ENCODE measurements at places on chromosomes 1 and 21.

GRCh38 chr1:168504064-168504837 lies 39.5 kb downstream of the XCL2 start:
- DNase-seq = no peak

- DNase-seq = no peak
These were observed 398.8 kb downstream of the TGFB2 start for GRCh38 chr1:218743861-218744505.

DNA sequence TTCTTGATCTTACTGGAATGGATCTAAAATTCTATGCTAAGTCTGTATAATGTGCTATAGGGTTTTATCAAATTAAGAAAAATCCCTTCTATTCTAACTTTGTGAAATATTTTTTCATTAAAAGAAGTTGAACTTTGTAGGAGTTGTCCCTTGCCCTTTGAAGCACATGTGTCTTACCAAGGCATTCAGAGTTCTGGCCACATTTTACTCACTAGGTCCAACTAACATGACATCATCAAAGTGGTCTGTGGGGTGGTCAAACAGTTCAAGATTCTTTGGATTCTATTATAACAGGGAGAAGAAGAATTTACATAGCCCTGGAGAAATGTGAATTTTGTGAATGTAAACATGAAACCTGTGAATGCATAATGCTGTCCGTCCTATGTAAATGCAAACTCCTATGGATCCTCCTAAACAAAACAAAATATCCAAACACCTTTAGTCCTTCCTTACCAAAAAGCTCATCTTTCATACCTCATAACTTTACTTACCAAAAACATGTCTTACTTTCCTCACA lies 88.7 kb downstream of the EBNA1BP2 start:
- no peak for DNase-seq

DNA sequence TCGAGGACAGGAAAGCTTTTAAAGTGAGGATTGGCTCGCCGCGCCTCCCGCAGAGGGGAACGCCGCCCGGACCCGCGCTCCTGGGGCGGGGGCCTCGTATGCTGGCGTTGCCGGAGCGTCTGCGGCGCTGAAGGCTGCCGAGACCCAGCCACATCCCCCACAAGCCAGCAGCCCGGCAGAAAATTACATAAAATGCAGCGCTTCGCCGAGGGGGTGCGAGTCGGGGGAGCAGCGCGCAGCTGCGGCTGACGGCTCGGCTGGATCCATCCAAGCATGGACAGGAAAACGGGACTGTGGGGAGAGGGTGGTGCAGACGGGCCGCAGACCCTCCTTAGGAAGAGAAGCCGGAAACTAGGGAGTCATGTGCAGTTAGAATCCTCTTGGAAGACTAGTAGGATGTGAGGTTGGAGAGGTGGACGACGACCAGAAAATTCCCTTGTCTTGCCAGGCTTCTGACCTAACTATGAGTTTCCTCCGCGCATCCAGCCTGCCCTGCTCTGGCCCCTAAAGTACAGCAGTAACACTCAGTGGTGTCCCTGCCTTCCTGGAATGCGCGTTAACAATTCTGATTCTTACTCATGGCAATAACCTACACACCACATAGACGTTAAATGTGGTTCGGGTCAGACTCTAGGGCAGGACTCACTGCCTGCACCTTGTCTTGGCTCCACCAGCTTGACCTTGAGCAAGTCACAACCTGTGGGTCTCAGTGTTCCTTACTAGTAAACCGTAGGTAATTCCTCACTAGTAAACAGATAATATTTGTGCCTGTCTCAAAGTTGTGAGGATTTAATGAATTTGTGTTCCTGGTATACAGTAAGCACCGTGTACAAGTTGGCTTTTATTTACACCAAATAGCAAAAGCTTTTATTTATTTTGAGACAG lies 953 bp upstream of the BRWD1 start:
- DNase-seq = peak; percentile 31

GRCh38 chr1:204882479-204882878 lies 11.8 kb downstream of the NFASC start:
- no peak for DNase-seq

DNA sequence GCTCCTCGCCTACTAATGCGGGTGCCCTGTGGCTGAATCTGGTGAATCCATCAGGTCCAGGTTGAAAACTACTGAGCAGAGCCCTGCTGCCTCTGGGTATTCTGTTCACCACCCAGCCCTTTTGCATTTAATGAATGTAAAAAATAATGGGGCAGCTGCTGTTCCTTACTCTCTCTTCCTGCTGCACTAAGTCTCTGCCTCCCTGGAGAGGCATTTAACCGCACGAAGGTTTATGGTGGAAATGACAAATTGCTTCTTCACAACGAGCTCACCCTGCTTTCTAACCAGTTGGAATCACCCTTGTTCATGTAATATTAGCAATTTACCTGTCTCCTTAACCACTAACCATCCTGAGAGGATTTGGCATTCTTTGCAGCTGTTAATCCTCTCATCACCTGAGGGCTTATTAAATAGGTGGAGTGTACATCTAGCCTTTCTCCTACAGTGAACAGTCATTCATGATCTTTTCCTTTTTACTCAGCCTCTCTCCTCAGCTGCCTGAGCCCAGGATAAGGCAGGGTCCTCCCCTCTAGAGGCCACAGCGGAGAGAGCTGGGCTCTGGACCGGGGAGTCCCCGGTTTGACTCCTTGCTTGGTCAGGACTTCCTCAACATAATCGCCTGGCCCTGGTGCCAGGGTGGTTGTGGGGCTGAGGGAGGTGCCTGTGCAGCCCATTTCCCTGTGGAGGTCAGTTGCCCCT lies 97.6 kb downstream of the NOS1AP start:
- DNase-seq = no peak

DNA sequence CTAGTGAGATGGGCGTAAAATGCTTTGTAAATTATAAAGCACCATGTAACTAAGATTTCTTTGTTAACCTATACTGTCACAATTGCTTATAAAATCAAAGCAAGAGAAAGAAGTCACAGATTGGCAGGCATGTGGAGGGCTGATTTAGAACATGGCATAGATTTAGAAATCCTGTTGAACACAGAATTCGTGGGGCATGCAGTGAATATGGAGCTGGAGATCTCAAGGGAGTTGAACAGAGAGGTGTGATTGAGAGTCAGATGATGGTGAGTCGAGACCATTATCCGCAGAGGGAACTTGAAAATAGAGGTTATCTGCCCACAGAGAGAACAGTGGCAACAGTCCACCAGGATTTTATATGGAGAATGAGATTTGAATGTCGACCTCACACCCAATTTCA lies 27.6 kb downstream of the PBX1 start:
- DNase-seq = no peak

- DNase-seq = no peak
These were observed 235.1 kb upstream of the ST6GALNAC5 start for GRCh38 chr1:76632136-76632535.

GRCh38 chr21:14683063-14683462 lies 136.9 kb upstream of the SAMSN1 start:
- DNase-seq = no peak

DNA sequence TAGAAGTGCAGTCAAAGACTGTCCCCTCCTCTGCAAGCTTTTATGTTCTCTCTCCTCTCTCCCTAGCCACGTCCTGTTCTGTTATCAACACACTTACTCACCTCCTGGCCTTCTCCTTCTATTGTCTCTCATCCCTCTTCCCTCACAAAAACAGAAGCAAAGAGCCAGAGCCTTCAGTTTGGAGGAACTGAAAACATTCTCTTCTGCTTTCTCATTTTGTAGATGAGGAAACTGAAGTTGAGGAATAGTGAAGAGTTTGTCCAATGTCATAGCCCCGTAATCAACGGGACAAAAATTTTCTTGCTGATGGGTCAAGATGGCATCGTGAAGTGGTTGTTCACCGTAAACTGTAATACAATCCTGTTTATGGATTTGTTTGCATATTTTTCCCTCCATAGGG lies 1.9 kb downstream of the NLRP3 start:
- DNase-seq = no peak

DNA sequence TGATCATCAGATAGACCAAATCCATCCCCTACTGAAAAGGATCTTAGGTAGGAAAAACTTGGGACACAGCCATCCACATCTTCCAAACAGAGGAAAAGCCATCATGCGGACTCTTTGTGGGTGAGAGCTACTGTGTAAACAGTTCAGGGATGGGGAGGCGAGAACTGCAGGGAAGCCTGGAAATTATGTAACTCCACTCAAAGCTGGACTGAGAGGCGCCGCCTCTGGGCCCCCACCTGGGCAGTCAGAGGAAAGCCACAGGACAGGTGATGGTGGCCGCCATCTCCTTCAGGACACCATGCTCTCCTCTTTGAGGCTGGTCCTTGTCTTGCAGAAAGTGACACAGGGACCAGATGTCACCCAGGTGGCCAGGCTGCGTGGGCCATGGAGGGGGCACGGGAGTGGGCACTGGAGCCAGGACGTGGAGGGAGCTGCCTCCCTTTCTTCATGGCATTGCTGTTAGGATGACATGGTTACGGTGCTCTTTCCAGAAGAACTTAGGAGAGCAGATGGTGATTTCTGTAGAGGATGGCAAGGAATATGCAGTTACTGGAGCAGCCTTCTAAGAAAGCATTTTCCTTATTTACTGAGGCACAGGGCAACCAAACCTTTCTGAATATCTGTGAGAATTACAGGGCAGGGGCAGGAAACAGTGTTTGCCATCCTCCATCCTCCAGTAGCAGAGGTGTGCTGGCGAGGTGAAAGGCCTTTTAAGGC lies 32.0 kb upstream of the TDRD10 start:
- no peak for DNase-seq

DNA sequence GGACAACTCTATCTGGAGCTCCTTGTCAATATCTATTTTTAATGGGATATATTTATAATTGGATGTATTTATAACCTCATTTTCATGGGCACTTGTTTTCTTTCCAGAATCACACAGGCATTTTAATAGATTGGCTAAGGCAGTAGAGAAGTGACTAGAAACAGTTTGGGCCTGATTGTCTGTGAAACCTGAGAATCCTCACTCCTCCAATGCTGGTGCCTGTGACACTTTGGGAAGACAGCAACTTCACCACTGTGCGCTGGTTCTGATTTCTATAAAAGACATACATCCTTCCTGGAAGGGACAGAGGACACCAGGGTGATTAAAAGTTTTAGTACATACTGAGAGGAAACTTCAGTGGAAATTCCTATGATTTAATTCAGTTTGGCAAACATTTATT lies 39.6 kb upstream of the RXRG start:
- no peak for DNase-seq

GRCh38 chr21:36535618-36536241 lies 55.8 kb upstream of the CLDN14 start:
- DNase-seq = no peak

DNA sequence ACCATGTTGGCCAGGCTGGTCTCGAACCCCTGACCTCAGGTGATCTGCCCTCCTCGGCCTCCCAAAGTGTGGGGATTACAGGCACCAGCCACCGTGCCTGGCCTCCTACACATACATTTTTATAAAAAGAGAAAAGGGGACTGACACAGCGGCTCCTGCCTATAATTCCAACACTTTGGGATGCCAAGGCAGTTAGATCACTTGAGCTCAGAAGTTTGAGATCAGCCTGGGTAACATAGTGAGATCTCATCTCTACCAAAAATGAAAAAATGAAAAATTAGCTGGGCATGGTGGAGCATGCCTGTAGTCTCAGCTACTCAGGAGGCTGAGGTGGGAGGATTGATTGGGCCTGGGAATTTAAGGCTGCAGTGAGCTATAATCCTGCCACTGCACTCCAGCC lies 23.4 kb downstream of the ZNF281 start:
- DNase-seq = no peak

GRCh38 chr1:56148326-56149193 lies 430.8 kb downstream of the PLPP3 start:
- DNase-seq = no peak

- DNase-seq = no peak
These were observed 3.6 kb downstream of the SDC3 start for GRCh38 chr1:30904962-30905335.

DNA sequence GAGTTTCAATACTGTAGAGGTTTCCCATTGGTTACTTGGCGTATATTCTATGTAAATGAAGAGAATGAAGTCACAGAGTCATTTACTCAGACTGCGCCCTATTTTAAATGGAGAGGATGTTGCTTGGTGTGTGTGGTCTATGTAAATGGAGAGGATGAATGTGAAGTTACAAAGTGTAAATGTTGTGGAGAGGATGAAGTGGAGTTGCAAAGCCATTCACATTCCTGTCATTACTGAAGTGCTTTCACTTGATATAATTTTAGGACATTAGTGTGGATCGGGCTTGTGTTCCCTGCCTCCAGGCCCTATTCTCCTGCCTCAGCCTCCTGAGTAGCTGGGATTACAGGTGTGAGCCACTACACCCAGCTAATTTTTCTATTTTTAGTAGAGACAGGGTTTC lies 99.4 kb upstream of the CACYBP start:
- DNase-seq = no peak

GRCh38 chr1:1183833-1184775 lies 10.4 kb downstream of the TTLL10 start:
- DNase-seq = peak; percentile 3

DNA sequence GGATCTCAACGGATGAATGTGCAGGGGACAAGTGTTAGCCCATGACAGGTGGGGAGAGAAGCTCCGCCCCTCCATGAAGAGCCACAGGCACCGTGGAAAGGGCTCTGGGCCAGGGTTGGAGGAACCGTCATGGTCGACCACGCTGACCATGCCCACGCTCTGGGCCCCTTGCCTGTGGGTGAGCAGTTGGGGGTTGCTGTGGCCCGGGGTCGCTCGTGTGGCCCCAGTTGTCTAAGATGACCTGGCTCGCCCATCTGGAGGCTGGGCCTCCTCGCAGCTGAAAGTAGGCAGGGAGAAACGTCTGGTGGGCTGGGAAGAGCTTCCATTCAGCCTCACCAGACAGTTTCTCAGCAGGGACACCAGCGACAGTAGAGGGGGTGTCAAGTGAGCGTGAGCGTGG lies 13.1 kb upstream of the UTS2 start:
- no peak for DNase-seq

DNA sequence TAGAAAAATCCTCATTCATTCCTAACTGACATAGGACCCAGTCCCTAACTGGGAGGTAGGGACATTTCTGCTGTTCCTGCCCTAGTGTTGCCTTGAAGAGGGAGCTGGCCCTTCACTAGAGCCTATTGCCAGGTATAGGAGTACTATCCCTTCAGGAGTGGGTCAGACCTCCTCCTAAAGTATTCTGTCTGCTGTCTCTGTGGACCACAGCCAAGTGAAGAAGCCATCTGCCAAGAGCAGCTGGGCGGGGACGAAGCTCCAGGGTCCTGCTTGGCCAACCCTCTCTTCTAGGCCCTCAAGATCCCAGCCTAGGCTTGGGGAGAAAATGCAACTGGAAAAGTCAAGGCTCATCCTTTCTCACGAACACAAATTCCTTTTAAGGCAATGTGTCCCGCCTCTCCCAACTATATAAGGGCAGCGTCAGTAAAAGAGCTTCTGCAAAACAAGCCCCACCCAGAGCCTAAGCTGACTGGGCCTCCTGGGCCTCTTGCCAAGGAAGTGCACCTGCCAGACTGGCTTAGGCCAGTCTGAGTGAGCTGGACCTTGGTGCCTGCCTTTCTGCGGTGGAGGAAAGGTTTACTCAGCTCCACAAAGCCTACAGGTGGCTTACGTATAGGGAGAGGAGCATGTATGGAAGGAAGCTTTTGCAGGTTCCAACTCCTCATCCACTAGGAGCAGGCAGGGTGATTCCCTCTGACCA lies 638 bp upstream of the TUFT1 start:
- no peak for DNase-seq
